NCI-H748 treated with DMSO at 0.1 percent for 48 hours (cell line): ENCODE measurements at places on chromosomes 3 and 15.

DNA sequence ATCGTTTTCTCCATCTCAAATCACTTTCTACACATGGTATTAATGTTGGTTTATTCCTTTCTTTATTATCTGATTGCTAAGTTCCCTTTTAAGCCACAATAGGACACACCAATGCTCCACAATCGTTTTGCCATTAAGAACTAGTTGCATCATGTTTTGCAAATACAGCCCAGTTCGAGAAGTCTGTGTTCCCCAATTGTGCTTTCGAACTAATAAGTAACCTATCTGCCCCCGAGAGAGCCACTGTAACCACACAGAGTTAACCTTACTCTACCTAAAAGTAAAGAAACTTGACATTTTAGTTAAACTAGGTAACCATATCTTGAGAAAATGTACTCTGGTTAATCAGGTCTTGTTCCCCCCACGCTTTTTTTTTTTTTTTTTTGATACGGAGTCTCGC lies 39.1 kb downstream of the MAGI1 start:
- DNase-seq = no peak

DNA sequence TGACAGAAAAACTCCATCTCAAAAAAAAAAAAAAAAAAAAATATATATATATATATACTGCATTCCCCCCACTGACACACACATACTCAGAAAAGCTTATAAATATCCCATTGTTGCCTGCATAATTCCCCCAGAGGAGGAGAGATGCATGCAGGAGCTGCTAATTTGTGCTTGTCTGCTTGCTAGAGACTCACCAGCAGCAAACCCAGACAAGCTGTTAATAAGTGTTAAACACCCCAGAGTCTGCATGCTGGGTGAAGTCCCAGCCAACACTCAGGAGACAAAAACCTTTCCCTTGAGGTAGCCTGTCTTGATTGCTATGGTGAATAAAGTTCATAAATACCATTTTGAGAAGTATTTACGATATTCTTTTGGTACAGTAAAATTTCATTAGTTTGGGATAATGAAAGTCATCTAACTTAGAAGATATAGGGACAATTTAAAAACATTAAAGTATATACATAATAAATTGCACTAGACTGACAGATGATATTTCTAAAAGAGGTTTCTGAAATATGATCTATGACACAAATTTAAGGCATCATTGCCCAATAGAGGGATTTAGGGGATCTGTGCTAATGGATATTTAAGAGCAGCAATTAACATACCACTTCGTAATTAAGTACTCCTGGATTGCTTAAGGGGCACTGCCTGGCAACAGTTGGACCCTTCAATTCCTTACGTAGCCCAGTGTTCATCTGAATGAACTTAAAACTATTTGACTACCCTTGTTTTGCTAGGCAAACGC lies 400.0 kb upstream of the C2CD4B start:
- DNase-seq = no peak

DNA sequence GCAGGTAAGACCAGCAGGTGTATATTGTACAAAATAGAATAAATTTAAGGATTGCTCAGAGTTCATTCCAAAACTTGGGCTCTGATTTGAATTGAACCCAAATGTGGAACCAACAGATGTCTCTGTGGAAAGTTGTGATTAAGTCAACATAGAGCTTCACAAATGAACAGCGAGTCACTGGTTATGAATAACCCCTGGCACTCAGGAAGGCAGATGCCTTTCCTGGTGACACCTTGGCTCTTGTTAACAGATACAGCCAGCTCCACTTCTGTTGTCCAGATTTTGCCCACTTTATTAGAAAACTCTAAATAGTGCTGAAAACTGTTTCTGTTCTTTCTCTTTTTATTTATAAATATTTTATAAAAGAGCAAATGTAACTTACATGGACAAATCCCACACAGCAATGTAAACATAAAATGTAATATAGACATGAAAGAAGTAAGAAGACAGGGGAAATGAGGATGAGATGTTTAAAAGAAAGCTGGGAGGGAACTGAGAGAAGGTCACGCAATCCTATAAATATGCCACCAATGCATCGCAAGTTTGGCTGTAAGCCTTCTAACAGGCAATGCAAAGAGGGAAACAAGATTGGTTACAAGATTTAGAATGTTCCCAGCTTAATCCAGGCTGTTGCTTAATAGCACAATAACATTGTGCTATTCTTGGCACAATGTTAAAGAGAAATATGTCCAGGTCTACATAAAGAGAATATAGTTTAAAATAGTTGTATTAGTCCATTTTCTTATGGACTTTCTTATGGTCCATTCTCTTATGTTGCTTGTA lies 495.5 kb downstream of the TAFA4 start:
- DNase-seq = no peak

- DNase-seq = no peak
Measured at GRCh38 chr3:40042752-40043443, 233.5 kb downstream of the MYRIP start.

GRCh38 chr3:50567011-50567385 lies 549 bp downstream of the C3orf18 start:
- no peak for DNase-seq

GRCh38 chr3:30437171-30437601 lies 169.2 kb upstream of the TGFBR2 start:
- DNase-seq = no peak

GRCh38 chr3:123689831-123690230 lies 105.0 kb upstream of the HACD2 start:
- DNase-seq = no peak

- no peak for DNase-seq
Measured at GRCh38 chr3:148906667-148907066, 41.6 kb downstream of the CPA3 start.

DNA sequence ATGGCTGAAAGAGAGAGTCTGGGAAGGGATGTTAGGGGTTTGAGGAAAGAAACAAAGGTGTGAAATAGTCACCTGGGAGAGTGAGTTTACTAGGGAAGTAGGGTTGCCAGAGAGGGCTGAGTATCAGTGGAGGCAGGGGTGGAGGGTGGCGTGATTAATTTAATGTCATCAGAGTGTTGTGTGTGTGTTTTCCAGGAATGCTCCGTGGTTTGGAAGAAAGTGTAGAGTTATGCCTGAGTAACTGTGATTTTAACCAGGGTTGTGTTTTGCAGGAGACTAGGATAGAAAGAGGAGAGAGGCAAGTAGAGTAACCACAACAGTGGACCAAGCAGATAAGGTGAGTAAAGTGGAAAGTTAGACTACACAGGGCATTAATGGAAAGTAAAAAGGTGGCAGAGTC lies 27.2 kb downstream of the PLD1 start:
- no peak for DNase-seq
